ENCODE measurements at places on chromosomes 4 and X.

GRCh38 chr4:4408576-4409335 lies 21.9 kb downstream of the NSG1 start:
- no peak for DNase-seq

GRCh38 chr4:139229534-139230039 lies 50.4 kb downstream of the MGARP start:
- no peak for DNase-seq

DNA sequence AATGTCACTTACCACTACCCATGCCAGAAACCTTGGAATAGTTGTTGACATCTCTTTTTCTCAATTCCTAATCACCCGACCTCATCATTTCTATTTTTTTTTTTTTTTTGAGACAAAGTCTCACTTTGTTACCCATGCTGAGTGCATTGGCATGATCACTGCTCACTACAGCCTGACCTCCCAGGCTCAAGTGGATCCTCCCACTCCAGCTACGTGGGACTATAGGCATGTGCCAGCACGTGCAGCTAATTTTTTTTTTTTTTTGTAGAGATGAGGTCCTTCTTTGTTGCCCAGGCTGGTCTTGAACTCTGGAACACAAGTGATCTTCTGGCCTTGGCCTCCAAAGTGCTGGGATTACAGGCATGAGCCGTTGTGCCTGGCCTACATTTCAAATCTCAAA lies 12.0 kb downstream of the KDM6A start:
- DNase-seq: no peak

DNA sequence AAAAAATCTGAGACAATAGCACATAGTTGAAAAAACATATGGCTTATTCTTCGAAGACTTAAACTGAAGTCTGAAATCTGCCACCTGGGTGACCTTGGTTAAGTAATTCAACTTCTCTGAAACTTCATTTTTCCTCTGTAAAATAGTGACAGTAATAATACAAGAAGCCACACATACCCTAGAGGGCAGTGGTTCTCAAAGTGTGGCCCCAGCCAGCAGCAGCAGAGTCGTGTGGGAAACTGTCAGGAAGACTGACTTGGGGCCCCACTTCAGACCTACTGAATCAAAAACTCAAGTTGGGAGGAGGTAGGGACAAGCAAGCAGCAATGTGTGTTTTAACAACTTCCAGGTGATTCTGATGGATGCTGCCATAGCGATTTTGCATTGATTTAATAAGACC lies 249.9 kb downstream of the HNRNPD start:
- no peak for DNase-seq

DNA sequence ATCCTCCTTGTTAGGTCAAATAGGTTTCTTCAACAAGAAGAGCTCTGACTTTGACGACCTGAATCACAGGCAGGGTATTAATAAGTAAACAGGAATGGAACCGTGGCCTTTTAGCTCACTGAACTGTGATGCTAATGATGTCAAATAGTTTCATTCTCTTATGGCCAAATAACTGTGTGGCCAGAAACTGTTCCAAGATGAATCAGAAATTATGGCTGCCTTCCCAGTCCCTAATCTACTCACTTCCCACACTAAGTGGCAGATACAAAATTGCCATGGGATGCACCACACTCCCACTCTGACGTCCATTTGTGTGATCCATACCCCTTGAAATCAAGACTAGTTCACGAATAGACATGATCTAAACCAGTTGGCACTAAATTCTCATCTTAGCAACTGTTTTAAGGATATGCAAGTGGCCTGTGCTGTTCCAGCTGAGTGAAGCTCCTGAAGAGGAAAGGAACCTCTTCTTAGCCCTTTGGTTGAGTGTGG lies 455.4 kb downstream of the IL15 start:
- no peak for DNase-seq
